ENCODE measurements at places on chromosomes 6 and 20. TPM values are rescaled to one million over a fixed set of nuclear protein-coding genes. Genes with fewer than 3 reads are reported as not detected.

The LAMA2 gene
- 0.42 TPM for total RNA-seq

The GGTLC1 gene
- not detected for total RNA-seq

The RHAG gene
- 0.07 TPM for total RNA-seq

The PLEKHG1 gene
- total RNA-seq = 0.38 TPM

The COL20A1 gene
- 0.57 TPM for total RNA-seq

The BPIFB1 gene
- total RNA-seq = not detected

The SPATA2 gene
- 10.1 TPM for total RNA-seq

The HLA-DQB1 gene
- total RNA-seq = not detected

The NKAPL gene
- total RNA-seq = not detected

The PNPLA1 gene
- total RNA-seq = not detected

The DCDC2 gene
- total RNA-seq = 3.2 TPM

The JPH2 gene
- 1.1 TPM for total RNA-seq

The TMC2 gene
- not detected for total RNA-seq

The SYCP2 gene
- total RNA-seq = 0.50 TPM

The MYLK2 gene
- total RNA-seq = 0.35 TPM

The BMP6 gene
- total RNA-seq = 19.1 TPM

The NSFL1C gene
- 145 TPM for total RNA-seq

The OXT gene
- not detected for total RNA-seq

The VSTM2L gene
- 10.5 TPM for total RNA-seq

The CDC40 gene
- 9.1 TPM for total RNA-seq

All from A549 treated with CORT108297 at 1 μM for 4 hours (cell line).